ENCODE measurements at places on chromosomes 2 and 18.

DNA sequence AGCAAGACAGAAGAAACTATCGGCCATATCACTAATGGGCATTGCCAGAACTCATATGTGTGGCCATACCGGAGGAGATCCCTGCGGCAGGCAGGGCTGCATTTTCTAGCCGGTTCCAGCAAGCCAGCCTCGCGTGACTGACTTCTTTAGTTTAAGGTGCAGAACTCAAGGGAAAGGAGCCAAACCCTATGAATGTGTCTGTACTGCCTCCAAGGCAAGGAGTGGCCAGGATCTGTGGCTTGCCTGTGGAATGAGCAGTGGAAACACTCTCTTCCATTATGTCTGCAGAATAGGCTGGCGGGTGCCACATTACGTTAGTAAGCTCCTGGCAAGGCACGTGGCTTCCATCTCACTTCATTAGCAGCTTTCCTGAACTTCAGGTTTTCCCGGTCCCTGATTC is 137.6 kb downstream of the ATL2 start:
- no peak for DNase-seq

DNA sequence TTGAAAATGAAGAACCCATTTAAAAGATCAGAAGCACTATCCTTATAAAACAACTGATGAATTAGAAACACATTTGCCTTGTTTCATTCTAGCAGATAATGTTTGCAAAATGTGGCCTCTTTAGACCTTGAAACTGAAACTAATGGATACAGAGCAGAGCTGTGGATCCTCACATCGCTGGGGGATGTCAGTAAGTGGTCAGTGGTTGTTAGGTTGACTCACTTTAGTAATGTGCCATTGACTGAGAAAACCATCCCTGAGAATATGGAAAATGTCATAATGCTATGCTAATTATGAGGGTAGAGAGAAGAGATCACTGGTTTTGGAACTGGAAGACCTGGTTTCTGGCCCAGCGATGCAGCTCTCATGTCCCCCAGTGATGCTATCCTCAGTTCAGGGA is 176.7 kb downstream of the MYO1B start:
- no peak for DNase-seq

DNA sequence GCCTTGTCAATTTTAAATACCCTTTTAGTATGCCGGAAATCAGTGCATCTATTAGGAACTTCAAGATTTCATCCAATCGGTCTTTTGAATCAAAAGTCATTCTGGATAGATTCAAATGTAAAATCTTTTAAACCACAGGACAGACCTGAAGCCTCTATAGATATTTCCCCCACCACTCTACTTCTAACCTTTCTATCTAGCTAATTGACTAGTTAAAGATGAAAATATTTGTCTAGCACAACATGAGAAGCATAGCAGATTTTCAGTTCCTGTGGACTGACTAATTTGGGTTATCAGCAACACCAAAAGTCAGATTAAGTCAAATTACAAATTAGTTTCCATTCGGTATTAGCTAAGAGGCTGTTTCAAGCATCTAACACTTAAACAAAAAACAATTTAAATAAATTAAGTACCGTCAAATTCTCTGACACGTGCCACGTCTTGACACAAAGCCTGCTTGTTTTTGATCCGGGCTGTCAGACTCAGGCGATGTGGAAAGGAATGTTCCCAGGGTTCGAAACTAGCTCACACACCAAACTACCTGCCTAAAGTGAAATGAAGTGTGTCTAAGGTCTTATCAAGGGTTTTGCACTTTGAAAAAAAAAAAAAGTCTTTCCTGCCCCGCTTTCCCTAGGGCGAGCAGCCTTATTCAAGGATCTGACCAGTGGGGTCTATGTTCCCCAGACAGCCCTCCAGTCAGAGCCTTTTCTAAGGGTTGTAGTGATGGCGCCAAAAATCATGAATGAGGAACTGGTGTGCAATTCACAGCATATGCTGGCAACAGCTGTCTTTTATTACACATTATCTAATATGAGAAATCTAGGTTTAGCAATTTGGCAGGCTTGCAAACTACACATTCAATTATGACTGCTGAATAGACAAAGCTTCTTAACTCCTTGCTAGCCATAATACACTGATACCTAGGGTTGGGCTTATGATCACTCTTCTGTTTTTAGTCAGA is 4.7 kb downstream of the CYTIP start:
- DNase-seq, result no peak

- DNase-seq, result no peak
These were observed 461.5 kb downstream of the IRS1 start for GRCh38 chr2:226337941-226338600.

- no peak for DNase-seq
These were observed 799.0 kb downstream of the DCDC2C start for GRCh38 chr2:4502230-4502843.

DNA sequence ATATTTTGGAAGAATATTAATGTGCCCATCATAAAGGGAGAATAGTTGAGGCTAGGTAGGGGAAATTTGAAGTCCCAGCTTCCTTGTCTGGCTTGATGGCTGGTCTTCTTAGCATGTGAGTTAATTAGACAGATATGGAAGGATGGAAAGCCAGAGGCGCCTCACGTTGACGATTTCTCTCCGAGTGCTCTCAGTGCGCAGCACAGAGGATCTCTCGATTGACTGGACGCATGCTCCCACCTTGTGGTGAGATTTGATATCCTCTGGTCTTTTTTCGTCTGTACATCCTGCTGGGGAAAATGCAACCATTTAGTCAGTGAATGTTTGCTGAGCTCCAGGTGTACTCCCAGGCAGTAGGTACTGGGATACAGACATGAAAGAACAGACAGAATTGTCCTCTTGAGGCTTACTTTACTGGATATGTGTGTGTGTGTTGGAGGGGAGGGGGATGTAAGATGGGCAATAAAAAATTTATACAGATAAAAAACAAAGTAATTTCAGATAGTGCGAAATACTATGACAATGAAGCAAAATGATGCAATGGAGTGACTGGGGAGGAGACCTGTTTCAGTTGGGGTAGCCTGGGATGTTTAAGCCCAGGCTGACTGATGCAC is 66.9 kb upstream of the ZNG1B start:
- peak; percentile 71 for DNase-seq
